ENCODE measurements at places on chromosomes 4 and X.
A peak's percentile ranks its signal among the peaks of the same experiment; 100 is the strongest.

DNA sequence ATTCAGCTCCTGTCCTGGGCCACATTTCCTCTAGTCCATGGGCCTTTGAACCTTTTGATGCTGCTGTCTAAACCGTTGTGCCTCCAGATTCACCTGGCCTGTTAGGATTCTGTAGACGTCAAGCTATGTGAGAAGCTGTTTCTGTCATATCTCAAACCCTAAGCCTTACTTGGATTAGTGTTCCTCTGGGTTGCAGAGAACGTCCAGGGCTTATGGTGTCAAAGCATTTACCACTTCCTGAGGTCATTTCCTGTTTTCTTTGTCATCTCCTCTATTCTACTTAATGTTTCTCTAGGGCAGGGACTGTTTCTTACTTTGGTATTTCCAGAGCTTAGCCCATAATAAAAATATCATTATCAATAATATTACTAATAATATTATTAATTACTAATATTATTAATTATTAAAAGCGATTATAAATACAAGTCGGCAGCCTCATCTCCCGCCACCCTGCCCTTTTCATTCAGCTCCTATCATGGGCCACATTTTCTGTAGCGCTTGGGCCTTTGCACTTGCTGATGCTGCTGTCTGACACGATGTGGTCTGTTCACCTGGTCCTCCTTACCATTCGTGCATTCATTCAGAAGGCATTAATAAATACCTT, 19.1 kb downstream of the PRIMPOL start:
- DNase-seq: no peak

DNA sequence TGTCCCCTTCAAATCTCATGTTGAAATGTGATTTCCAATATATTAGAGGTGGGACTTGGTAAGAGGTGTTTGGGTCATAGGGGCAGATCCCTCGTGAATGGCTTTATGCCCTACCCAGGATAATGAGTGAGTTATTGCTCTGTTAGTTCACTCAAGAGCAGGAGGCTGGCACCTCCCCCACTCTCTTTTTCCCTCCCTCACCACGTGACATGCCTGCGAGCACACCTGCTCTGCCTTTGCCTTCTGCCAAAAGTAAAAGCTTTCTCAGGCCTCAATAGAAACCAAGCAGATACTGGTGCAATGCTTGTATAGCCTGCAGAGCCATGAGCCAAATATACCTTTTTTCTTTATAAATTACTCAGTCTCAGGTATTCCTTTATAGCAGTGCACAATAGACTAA, 286.3 kb upstream of the UGT8 start:
- no peak for DNase-seq

- no peak for DNase-seq
Observed at GRCh38 chrX:72025236-72025770, 106.4 kb downstream of the RTL5 start.

DNA sequence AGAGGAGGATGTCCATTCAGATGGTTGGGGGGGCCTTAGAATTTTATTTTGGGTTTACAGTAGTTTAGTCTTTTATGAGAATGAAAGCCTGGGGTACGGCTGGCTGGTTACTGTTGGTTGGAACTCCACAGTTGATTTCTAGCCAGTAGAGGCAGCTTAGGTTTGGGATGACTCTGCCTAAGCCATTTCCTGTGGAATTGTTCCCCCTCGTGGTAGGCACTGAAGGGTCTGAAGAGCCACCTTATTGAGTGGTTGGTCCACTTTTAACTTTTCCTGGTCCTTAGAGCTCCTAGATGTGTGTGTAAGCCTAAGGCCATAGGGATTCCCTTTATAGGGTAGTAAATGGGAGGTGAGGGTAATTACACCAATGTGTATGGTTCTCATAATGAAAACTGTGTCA, 19.7 kb downstream of the SPIN3 start:
- no peak for DNase-seq

DNA sequence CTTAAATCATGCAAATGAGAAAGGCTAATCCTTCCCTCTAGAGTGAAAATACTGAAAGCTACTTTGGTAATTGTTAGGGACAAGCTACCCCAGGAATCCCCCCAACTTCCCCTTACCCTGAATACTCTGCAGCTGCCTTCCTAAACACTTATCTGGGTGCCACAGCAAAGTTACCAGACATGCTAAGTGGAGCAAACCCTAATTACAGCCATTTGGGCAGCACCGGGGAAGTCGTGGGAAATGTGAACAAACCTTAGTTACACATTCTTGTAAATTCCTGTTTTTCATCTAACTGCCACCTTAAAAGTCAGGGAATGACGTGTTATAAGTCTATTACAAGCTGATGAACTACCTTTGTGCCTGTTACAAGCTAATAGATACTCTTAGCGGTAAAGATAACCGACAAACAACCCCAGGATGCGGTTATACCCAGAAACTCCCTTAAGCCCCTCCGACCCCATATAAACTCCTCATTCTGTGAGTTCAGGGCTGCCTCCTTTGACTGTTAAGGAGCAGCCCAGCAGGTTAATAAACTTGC, 66.0 kb upstream of the PLAC8 start:
- no peak for DNase-seq

- DNase-seq: no peak
Observed at GRCh38 chr4:120821029-120821428, 101.5 kb downstream of the PRDM5 start.

- peak; percentile 20 for DNase-seq
Observed at GRCh38 chrX:38192007-38192810, 28.5 kb downstream of the SRPX start.

DNA sequence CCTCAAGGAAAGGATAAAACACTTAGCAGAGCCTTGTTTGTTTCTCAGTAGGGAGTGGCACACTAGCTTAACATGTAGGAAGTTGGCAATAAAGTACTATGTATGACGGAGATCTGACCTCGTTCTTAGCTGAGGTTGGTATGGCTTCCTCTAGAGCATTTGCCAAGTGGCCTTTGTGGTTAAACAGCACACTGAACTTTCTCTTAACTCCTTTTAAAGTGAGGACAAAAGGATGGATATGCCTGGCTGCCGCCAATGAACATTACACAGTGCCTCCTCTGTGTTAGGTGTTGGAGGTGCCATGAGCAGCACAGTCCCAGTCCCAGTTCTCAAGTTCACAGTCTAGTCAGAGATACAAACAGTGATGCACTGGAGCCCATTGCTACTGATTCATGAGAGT, 54.4 kb downstream of the VGLL1 start:
- no peak for DNase-seq

GRCh38 chrX:150298841-150299551, 64.1 kb upstream of the MAMLD1 start:
- DNase-seq: no peak

DNA sequence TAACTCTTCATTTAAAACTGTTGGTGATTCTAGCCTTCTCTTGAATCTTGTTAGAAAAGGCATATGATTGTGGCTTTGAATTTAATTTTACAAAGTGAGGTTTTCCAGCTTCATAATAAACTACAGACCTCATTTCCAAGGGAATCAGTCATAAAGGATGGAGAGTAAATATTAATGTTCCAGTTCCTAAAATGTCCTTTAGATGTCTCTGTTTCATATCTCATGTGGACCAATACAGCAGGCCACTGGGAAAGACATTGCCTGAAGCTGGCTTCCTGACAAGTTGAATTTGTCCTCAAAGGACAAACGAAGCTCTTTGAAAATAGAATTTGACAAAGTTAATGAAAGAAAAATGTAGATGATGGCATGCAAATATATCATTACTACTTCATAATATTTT, 125.4 kb downstream of the ZNF330 start:
- DNase-seq: peak; percentile 40

DNA sequence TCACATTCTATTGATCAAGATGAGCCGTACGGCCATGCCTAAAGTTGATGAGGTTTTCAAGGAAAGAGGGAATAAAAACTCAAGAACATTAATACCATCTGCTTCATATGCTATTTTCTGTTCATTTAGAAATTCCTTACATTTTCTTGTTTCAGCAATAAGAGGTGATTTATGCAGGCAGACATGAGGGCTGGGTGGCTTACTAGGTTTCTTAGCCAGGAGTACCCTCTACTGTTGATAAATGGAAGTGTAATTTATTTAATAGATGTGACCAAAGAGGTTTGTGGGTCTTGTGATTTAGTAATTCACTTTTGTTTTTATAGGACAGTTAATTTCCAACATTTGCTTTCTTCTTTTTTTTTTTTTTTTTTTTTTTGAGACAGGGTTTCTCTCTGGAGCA, 6.4 kb upstream of the SMIM9 start:
- peak; percentile 11 for DNase-seq

- no peak for DNase-seq
Observed at GRCh38 chr4:175646802-175647201, 165.3 kb downstream of the GPM6A start.

- no peak for DNase-seq
Observed at GRCh38 chrX:27309406-27309805, 153.7 kb downstream of the PPP4R3C start.

GRCh38 chrX:116272861-116273260, 102.3 kb downstream of the AGTR2 start:
- no peak for DNase-seq
